Stimulated activated CD8-positive, alpha-beta memory T cell treated with anti-CD3 and anti-CD28 coated beads, Interleukin-2, amount 100 ng/mL, for 1 hour (primary cell): ENCODE measurements at places on chromosomes 2 and 18.
A peak's percentile ranks its signal among the peaks of the same experiment; 100 is the strongest.

DNA sequence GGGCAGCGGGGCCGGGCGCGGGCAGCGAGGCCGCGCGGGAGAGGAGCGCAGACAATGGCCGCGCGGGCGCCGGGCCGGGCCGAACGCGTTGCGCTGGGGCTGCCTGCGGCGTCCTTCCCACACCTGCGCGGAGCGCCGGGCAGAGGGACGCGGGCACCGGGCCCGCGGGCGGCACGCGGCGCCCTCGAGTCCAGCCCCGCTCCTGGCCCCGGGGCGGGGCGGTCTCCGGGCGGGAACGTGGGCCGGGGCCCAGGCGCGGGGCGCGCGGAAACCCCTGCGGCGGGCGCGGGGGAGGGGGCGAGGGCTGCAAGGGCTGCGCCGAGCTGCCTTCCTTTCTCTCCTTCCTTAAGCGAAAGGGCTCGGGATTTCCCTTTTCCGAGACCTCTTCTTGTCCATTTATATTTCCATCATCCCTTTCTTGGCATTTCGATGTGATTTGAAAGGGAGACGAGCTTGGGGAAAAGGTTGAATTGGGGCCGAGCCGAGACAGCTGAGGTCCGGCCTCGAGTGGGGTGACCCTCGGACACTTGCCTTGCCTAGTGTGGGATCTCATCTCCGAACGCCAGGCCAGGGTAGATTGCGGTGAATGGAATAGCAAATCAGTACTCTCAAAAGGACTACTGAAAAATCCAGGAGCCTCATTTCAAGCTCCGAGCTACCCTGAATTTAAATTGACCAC, 676 bp downstream of the KLHL23 start:
- no peak for DNase-seq

GRCh38 chr18:10124967-10125366, 211.2 kb downstream of the VAPA start:
- DNase-seq, result no peak

DNA sequence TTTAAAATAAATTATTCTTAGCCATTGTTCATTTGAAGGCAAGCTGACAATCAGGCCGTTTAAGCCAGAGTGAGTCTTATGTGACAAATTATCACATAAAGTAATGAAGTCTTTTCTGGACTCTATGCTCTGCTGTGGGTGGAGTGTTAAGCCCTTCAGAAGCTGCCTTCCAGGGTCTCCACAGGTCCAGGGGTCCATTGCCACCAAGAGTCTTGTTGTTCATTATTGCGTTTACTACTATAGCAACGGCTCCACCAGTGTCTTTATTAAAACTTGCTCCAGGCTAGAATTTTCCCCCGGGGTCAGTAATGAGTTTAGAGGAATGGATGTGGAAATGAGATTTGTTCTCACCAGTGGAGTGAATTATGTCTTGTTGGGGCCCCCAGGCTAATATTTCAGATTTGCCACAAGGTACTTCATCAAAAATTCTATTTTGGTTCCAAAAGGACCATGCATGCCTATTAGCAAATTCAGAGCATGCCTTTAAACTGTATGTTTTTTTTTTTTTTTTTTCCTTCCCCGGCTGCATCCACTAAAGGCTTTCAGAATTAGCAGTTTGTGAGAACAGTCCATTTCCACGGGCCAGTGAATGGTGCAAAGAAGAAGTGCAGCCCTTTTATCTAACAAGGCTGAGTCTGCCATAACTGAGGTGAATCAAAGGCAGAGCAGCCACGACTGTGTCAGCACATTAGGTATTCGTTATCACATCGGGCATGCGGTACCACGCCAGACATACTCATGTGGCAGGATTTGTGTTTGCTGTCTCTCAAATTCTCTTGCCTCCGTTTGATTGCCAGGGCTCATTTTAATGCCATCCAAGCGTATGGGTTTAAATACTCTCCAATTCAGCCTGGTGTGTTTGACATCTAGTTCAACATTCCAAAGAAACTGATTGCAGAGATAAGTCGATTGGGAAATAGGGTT, 26.2 kb upstream of the LRRTM1 start:
- no peak for DNase-seq

GRCh38 chr2:206225435-206226232, 48.8 kb upstream of the ZDBF2 start:
- no peak for DNase-seq

DNA sequence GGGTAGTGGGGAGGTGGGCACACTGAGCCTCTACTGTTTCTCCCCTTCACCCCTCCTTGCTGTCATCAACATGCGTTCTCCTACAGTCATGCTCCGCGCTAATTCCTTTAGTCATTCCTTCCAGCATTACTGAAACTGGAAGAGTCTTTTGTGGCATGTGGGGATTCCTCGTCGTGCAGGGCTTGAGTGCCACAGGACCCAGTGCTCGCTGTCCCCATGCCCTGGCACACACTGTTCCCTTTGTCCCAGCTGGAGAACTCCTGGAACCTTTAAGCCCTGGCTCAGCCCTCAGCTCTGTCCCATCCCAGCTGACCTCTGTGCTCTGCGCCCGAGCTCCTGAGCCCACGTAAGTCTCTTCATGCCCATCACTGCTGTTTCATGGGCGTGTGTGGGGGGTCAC, 42.1 kb downstream of the ODC1 start:
- no peak for DNase-seq

- peak; percentile 43 for DNase-seq
Observed at GRCh38 chr2:191678437-191679100, 633 bp downstream of the NABP1 start.

- no peak for DNase-seq
Observed at GRCh38 chr18:79626905-79627749, 52.5 kb upstream of the CTDP1 start.

DNA sequence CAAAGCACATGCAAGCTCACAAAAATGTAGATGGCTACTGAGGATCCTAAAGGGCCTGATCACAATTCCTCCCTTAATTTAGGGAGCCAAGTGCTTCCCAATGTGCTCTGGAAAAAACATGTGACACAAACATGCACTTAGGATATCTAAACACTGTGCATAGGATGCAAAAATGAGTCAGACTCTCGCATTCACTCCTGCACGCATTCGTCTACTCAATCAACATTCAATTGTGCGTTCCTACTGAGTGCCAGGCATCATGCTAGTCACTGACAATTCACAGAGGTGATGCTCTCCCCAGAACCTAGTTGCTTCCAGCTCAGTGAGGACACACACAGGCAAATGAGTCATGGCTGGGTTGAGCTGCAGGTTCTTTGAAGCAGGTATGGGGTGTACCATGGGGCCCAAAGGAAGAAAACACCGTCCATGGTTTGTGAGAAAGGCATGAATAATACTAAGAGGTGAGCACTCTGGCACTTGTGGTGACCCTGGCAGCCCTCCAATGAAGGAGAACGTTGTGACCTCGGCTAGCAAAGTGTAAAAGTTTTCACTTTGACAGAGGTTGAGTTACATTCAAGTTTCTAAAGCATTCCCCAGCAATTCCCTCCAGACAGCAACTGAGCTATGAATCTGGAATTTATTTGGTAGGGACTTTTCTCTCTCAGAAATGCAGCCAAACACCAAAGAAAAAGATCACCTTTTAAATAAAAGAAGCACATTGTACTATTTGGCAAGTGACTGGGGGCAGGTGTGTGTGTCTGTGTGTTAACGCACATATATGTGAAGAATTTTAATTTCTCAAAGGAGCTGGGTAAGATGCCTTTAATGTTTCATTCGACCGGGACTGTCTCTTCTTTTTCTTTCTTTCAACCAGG, 173.3 kb downstream of the ALPK2 start:
- no peak for DNase-seq

DNA sequence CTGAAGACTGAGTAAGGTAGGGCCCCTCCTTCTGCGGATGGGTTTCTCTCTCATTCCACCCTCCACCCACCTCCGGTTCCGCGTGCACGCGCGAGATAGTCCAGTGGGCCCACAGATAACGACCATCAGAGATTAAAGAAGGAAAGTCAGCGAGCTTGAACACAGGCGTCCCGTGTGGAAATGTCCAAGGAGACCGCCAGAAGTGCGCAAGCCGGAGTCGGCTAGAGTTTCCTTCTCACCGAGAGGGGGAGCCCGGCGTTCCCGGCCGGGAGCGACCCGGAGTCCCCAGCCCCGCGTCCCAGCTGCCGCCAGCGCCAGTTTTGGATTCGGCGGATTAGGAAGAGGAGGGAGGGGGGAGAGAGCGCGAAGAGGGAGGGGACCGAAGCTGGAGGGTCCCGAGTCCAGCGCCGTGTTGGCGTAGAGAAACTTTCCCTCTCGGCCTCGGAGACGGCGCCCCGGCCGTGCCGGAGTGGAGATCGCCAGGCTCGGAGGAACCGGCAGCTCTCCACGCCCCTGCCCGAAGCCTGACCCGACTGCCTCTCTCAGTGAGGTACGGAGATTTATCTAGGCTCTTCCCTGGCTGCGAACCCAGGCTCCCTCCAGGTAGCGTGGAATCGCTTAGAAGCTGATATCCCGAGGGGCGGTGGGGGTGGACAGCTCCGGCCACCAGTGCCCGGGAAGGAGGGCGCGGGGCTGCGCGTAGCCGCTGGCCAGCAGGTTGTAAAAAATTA, at the start of gene GULP1:
Gene GULP1 (plus strand): TSS at position 258 of the 731 bp plus-strand sequence. CDS start 185,829 bp downstream, outside the sequence.
- DNase-seq, result no peak

GRCh38 chr2:76083248-76083647, 372.5 kb upstream of the GCFC2 start:
- no peak for DNase-seq

GRCh38 chr18:61183798-61184197, 149.4 kb upstream of the CDH20 start:
- no peak for DNase-seq

DNA sequence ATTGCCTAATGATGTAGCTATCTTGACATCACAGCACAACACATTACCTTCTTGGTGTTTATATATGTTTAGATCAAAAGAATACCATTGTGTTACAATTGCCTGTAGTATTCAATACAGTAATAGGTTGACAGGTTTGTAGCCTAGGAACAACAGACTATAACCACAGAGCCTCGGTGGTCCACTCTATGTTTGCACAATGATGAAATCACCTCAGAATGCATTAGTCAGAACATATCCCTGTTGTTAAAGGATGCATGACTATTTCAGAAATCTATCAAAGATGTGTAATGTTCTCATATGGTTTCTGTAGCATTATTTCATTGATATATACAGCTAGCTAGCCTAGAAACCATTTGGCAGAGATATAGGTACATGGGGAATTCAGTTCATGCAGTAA, 8.9 kb downstream of the METTL5 start:
- no peak for DNase-seq

DNA sequence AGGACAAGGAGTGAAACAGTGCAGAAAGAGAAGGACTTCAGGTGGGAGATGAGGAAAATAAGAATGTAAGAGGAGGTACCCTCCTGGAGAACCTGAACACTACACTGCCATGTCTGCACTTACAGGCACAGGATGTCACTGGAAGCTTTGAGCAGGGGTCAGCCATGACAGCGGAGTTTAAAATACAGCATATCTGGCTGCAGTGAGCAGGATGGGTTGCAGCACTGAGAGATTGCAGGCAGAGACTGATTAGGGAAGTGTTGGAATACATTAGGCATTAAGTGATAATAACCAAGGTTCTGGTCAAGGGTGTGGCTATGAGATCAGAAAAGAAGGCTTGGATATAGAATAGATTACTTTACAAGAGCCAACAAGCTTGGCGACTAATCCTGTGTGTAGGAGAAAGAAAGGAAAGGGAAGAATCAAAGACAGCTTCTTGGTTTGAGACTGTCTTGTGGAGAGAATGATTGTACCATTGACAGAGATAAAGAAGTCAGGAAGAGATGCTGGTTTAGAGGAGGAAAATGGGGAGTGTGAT, 171.1 kb upstream of the RBMS1 start:
- DNase-seq, result no peak

DNA sequence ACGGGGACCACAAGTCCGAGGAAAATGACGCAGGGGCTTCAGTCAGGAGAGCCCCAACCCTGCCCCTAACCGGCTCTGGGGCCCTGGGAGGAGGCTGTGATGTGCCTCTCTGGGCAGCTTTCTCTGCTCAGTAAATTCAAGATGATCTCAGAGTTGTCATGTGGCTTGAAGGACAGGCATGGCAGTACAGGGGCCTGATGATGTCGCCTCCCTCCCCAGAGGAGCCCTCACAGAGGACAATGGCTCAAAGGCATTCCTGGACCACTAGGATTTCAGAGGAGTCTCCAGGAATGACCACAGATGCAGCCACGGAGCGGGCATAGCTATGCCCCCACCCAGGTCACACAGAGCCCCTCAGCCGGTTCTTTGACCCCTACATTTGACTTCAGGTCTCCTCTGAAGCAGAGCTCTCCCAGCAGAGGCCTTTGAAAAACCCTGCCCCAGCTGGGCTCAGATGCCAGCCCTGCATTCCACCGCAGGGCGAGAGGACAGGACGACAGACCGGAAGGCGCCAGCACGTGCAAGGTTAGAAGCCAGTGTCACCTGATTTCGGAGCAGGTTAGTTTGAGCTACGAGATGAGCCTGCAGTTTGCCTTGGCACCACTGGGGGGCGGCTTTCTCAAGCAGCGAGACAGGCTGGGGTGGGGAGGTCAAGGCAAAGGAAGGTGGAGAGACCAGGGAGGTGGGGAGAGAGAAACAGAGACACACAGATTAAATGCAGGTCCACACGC, 39.2 kb downstream of the BIN1 start:
- DNase-seq, result no peak

DNA sequence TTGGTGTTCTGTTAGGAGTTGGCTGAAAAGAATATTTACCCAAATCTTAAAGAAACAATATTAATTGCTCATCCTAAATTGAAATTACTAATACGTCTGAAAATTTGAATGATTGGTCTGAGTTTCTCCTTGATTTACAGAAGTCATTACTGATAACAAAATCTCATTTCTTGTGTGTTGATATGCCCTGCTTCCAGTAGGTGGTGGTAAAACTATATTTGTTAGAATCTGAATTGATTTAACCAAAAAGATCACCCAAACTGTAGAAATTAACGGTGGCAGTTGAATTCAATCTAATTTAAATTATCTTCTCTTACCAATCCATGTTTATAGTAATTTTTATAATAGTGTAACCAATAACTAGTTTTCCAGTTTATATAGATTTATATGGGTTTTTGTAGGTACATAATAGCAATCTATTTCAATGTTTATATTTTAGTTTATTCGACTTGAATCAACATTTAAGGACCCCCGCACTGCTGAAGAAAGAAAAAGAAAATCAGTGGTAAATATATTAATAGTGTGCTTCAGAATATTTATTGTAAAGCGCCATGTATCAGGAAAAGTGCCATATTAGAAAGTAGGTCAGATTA, 38.3 kb downstream of the PAPOLG start:
- DNase-seq, result no peak

DNA sequence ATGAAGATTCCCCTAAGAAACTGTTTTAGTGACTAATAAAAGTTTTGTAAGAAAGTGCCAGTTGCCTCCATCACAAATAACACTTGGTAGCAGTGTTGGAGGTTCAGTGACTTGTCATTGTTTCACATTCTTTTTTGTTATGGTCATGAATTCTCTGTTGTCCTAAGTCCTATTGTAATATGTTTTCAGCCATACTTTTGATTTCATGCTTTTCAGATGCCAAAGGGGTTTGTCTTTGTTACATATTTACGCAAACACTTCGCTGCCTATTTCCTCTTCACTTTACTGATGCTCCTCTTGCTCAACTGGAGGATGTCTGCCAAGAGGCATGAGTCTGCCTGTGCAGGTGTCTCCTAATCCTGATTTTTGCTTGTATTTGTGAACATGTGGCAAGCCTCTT, 66.6 kb downstream of the PHLPP1 start:
- no peak for DNase-seq
